ENCODE measurements at places on chromosomes 5 and 9.

GRCh38 chr9:100595391-100596199, 17.7 kb downstream of the CAVIN4 start:
- DNase-seq, result peak; percentile 88

- no peak for DNase-seq
Measured at GRCh38 chr9:125852386-125852785, 105.2 kb downstream of the PBX3 start.

GRCh38 chr5:77428526-77428925, 63.6 kb downstream of the WDR41 start:
- DNase-seq, result no peak

GRCh38 chr5:121897341-121897740, 45.7 kb downstream of the FTMT start:
- no peak for DNase-seq

DNA sequence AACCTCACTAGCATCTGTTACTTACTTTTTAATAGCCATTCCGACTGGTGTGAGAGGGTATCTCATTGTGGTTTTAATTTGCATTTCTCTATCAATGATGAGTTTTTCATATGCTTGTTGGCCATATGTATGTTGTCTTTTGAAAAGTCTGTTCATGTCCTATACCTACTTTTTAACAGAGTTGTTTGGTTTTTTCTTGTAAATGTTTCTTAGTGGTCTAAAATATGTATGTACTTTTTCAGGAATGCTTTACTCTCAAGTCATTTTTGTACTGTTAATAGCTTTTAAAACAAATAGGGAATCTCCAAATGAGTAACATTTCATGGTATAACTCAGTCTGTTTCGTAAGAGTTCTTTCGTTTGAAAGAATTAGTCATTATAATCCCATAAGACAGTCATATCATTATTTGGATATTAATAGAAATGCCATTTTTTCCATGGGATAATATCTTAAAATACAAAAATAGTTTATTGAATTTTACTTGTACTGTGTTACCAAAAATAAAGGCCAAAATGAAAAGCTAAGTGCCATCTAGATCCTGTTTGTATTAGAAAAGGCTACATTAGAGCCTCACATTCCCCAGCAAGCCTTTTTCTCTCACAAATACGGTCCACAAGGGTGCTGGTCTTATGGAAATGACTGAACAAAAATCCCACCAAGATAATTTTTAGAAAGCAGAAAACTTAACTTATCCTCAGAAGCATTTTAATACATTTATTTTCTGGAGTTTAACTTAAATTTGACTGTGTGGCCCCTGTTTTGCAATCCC, 247.7 kb downstream of the PJA2 start:
- DNase-seq, result no peak

GRCh38 chr9:93675336-93676150, 99.2 kb downstream of the PHF2 start:
- DNase-seq, result no peak

- DNase-seq, result no peak
Measured at GRCh38 chr9:35432076-35432475, 57.8 kb upstream of the RUSC2 start.

DNA sequence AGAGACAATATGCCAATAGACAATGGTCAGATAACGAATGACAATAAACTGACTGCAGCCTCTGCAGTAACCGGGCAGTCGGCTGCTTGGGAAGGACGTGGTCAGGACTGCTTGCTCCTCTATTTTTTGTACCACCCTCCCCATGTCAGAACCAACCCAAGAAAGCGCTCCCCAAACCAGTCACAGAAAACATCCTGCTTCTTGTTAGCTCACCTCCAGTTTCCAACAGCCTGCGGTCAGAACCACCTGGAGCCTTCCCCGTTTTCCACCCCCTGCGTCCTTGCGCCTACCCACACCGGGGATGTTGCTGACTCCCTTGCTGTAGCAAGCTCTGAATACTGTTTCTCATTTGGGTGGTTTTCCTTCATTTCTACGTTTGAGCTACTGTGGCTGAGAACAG, 1.7 kb upstream of the MRNIP start:
- no peak for DNase-seq

- no peak for DNase-seq
Measured at GRCh38 chr5:180294411-180294810, 2.5 kb upstream of the MAPK9 start.

Data from dermis blood vessel endothelial cell (primary cell).